Fibroblast of lung (primary cell): ENCODE measurements at places on chromosomes 5 and 9. TPM values are rescaled to one million over a fixed set of nuclear protein-coding genes. Genes with fewer than 3 reads are reported as not detected.
A peak's percentile ranks its signal among the peaks of the same experiment; 100 is the strongest.

DNA sequence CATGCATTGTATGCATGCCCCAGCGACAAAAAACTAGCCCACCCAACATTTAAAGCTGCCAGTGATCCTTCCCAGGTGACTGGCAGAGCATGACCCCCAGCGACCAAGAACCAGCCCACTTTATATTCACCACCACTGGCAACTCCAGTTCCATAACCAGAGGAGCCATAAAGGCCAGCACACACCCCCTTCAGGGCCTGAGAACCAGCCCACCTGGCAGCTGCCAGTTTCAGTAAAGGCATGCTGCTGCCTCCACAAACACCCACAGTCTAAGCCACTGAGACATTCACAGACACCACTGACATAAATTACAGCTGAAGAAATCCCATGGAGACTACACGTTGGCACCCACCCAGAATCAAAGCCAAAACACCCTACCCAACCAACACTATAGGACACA lies 46.9 kb upstream of the RGS7BP start:
- H3K36me3 ChIP-seq = no peaks in the 10 kb centered on the region
- no peak for DNase-seq
- no peaks in the 10 kb centered on the region for H3K27me3 ChIP-seq
- H3K27ac ChIP-seq = no peak overlapping the region

DNA sequence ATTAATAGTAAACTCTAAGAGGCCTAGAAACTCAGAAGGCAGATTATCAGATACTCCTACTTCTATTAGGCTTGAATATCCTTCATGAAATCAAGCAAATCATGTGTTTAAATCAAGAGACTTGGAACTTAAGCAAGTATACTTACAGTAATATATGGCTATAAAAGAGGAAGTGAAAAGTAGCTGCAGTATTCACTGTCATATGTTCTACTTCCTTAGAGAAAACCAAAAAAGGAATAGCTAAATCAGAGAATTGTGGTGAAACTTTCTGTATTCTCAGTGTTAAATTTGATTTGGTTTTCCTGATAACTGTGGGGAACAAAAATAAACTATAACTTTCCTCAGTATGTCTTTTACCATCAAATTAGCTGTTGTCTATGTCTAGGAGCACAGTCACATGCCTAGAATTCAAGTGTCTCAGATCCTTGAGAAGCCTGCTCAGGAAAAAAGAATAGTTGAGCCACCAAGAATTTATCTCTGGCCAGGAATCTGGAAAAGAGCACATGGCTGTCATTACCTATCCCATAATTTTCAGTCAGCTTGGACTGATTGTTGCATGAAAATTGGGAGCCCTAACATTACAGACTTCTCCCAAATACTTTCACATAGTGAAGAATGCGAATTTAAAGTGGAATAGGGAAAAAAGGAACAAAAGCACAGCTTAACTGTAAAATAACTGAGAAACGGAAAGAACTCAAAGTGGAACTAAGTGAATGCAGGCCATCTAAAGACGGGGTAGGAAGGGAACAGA lies 1.7 kb downstream of the FKBP15 start:
- no peak for DNase-seq
- H3K36me3 ChIP-seq = no peaks in the 10 kb centered on the region
- peaks cover 4% of the 10 kb centered on the region for H3K4me1 ChIP-seq
- no peak overlapping the region for H3K27ac ChIP-seq
- no peaks in the 10 kb centered on the region for H3K27me3 ChIP-seq
- peak overlapping the region; percentile 96 for H3K4me3 ChIP-seq

DNA sequence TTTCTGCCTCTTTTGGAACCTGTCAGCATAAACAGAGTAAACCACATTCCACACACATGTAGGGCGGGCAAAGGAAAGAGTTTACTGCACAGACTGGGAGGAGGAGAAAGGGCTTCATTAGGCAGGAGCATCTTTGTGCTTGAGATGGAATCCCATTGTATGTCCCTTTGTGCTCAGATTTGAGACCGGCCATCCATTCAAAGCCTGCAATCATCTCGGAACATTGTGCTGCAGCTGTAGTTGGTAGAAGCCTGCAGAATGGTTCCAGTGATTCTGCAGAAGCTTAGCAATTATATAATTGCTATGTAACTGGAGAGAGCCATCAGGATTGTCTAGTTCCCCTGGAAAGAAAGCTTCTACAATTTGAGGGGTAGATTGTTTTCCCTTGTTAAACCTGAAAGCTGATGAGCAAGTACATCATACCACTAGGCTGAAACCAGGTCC lies 16.5 kb downstream of the ZNF462 start:
- no peak overlapping the region for H3K4me3 ChIP-seq
- H3K36me3 ChIP-seq = no peaks in the 10 kb centered on the region
- H3K4me1 ChIP-seq = peaks cover 36% of the 10 kb centered on the region

DNA sequence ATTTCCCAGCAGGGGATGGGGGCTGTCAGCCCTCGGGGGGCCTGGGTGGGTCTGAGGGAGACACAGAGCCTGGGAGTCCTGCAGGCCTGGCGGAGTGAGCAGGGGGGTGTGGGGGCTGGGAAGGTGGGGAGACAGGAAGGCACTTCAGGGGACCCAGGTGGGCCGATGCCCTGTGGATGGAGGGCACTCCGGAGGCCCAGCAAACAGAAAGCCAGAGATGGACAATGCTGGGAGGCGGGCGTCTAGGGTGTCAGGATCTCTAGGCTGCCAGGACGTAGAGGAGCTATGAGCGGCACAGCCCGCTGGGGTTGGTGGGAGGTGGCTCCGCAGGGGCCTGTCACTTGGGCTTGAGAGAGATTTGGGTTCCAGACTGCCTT lies 87.6 kb upstream of the COL5A1 start:
- H3K4me1 ChIP-seq = peaks cover 26% of the 10 kb centered on the region
- peaks cover 5% of the 10 kb centered on the region for H3K27me3 ChIP-seq
- no peak for DNase-seq
- no peaks in the 10 kb centered on the region for H3K36me3 ChIP-seq
- no peak overlapping the region for H3K27ac ChIP-seq

DNA sequence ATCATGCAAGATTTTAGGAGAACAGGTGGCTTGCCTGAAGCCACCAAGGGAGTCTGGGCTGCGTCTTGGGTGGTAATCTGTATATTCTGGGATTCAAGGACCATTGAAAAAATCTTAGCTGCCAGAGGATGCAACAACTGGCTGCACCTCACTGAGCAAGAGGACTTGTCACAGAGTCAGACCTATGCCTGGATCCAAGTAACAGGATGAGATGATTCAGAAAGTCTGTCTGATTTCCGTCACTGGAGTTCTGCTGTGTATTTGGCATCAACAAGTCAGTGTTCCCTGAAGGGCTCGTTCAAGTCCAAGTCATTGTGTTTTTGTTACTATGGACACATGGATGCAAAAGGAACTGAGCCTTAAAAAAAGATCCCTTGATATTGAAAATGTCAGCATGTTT lies 37.8 kb upstream of the CARTPT start:
- no peak for DNase-seq
- no peak overlapping the region for H3K27ac ChIP-seq
- no peak overlapping the region for H3K4me3 ChIP-seq
- H3K4me1 ChIP-seq = no peaks in the 10 kb centered on the region
- no peaks in the 10 kb centered on the region for H3K36me3 ChIP-seq

DNA sequence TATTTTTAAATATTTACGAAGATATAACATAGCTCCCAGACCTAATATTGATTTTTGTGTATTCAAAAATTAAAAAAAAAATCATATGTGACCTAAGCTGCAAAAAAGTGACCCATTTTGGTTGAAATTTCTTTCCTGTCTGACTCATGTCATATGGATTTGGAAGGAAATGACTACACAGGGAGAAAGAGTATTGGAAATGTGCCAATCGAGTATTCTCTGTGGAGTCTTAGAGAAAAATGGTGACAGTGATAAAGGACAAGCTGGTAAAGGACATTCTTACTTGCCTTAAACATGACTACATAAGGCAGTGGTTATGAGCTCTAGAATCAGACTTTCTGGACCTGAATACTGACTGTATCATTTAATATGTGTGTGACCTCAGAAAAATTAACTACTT lies 262.9 kb upstream of the PTPRD start:
- no peak overlapping the region for H3K4me3 ChIP-seq
- peak; percentile 16 for DNase-seq
- no peaks in the 10 kb centered on the region for H3K4me1 ChIP-seq
- H3K36me3 ChIP-seq = no peaks in the 10 kb centered on the region
- H3K27me3 ChIP-seq = no peaks in the 10 kb centered on the region

- H3K4me1 ChIP-seq = no peaks in the 10 kb centered on the region
- H3K27ac ChIP-seq = no peak overlapping the region
Observed at GRCh38 chr5:118176146-118176545, 812.2 kb downstream of the DTWD2 start.

- peaks cover 2% of the 10 kb centered on the region for H3K4me1 ChIP-seq
- H3K27ac ChIP-seq = no peak overlapping the region
- no peaks in the 10 kb centered on the region for H3K27me3 ChIP-seq
- no peak overlapping the region for H3K4me3 ChIP-seq
- H3K36me3 ChIP-seq = no peaks in the 10 kb centered on the region
- DNase-seq = peak; percentile 69
Observed at GRCh38 chr5:83718195-83718825, 2.3 kb downstream of the HAPLN1 start.

DNA sequence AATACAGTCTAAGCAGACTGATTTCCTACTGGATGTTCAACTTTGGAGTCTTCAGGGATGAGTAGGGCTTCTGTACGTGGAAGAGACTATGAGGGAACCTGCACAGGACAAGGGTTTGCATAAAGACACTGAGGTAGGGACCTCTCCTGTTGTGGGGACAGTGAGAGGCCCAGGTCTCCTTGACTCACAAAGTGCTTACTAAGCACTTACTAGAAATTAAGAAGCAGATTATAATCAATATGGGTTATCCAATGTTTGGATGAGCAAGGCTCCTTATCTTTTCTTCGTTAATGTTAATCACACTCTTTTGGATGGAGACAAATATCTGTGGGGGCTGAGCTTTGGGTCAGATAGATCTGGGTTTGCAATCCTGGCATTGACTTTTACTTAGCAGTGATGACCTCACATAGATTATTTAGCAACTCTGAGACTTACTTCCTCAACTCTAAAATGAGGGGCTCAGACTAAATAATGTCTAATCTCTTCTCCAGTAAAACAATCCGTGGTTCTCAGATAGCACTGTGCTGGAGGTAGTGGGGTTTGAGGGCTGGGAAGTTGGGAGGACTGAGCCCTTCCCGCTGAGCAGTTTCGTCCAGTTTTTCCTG lies 45.9 kb downstream of the PDCD1LG2 start:
- H3K4me3 ChIP-seq = no peak overlapping the region
- H3K27me3 ChIP-seq = no peaks in the 10 kb centered on the region
- peaks cover 2% of the 10 kb centered on the region for H3K36me3 ChIP-seq
- H3K27ac ChIP-seq = no peak overlapping the region

DNA sequence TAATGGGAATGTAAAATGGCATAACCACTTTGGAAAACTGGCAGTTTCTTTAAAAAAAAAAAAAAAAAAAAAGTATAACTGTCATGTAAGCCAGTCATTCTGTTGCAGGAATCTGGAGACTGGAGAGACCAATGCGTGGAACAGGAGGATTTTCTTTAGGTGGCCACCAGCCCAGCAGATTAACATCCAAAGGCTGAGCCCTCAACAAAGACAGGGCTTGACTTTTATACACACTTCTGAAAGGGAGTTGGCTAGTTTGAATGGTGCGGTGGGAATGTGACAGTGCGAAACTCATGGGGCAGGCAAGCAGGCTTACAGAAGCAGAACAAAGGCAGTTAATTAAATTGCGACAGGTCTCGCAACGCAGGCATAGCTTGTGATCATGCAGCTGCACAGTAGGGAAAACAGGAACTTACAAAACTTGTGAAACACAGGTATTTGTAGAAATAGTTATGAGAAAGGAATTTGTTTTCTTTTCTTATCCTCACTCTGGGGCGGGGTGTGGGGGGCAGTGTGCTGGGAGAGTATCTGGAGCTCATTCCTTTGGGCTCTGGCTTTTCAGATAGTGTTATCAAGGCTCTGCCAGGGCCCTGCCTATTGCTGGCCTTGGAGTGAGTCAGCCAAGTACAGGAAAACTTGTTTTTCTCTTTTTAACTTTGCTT lies 12.0 kb downstream of the UIMC1 start:
- no peak overlapping the region for H3K4me3 ChIP-seq
- no peaks in the 10 kb centered on the region for H3K36me3 ChIP-seq
- DNase-seq = peak; percentile 88
- H3K27me3 ChIP-seq = no peaks in the 10 kb centered on the region
- no peak overlapping the region for H3K27ac ChIP-seq

GRCh38 chr9:112437406-112437805 lies 49.2 kb upstream of the KIAA1958 start:
- no peaks in the 10 kb centered on the region for H3K36me3 ChIP-seq
- no peaks in the 10 kb centered on the region for H3K27me3 ChIP-seq
- no peak overlapping the region for H3K4me3 ChIP-seq
- no peaks in the 10 kb centered on the region for H3K4me1 ChIP-seq

DNA sequence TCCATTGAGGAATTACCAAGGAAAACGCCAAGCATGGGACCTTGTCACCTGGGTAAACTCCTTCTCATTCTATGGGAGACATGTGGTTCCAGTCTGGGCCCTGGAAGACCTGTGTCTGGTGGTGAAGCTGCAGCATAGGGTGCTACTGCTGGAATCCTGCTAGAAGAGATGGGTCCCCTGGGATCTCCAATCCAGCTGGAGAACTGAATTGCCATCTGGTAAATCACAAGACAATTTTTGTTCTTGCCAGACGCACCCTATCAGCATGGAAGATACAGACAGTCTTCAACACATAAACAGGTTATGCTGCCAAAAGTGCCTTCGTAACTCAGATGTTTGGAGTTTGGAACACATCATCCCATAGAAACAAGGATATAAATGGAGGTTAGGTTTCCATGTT lies 424.0 kb upstream of the BRINP1 start:
- no peak overlapping the region for H3K27ac ChIP-seq
- H3K36me3 ChIP-seq = no peaks in the 10 kb centered on the region
- H3K27me3 ChIP-seq = no peaks in the 10 kb centered on the region
- DNase-seq = no peak

- H3K4me3 ChIP-seq = no peak overlapping the region
- no peaks in the 10 kb centered on the region for H3K27me3 ChIP-seq
- no peak overlapping the region for H3K27ac ChIP-seq
- no peaks in the 10 kb centered on the region for H3K36me3 ChIP-seq
- H3K4me1 ChIP-seq = no peaks in the 10 kb centered on the region
Observed at GRCh38 chr5:131297886-131298285, 34.0 kb downstream of the CDC42SE2 start.

DNA sequence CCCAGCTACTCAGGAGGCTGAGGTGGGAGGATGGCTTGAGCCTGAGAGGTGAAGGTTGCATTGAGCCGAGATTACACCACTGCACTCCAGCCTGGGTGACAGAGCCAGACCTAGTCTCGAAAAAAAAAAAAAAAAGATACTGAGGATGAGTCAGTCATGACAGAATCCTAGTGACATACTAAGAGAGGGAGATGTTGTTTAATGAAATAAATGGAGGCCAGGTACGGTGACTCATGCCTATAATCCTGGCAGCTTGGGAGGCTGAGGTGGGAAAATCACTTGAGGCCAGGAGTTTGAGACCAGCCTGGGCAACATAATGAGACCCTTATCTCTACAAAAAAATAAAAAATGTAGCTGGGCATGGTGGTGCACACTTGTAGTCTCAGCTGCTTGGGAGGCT lies 107.2 kb downstream of the ZFAND5 start:
- no peaks in the 10 kb centered on the region for H3K36me3 ChIP-seq
- no peak overlapping the region for H3K4me3 ChIP-seq
- no peaks in the 10 kb centered on the region for H3K27me3 ChIP-seq
- no peak for DNase-seq

COL23A1 gene
- total RNA-seq = under 0.01 TPM in 1 of 2 replicates, not detected in the other

LURAP1L gene
- total RNA-seq = 87.6 and 94.1 TPM in 2 replicates

PRPF4 gene
- 25.1 and 30.3 TPM in 2 replicates for total RNA-seq

EFNA5 gene
- 1.8 and 3.5 TPM in 2 replicates for total RNA-seq

FCN2 gene
- not detected in 2 replicates for total RNA-seq

TMEFF1 gene
- total RNA-seq = 1.8 and 2.5 TPM in 2 replicates

CDH18 gene
- 0.33 TPM in 1 of 2 replicates, not detected in the other for total RNA-seq
